ENCODE measurements at places on chromosomes 16 and 17.

DNA sequence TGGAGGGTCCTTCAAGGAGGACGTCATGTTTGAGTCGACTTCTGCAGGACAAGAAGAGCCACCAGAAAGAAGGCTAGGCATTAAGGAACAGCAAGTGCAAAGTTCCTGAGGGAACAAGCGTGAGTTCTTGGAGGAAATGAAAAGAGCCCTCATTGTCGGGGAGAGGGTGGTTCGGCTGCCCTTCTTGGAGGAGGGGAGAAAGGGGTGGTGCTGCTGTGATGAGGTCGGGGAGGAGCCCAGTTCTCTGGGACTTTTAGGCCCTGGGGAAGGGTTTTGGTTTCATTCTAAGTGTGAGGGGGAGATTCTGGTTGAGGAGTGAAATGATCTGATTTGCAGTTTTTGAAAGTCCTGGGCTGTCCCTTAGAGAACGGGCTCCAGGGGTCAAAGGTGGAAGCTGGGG lies 4.1 kb downstream of the BICDL2 start:
- no peak for DNase-seq

- DNase-seq = no peak
Observed at GRCh38 chr16:21608639-21609328, 9.4 kb downstream of the METTL9 start.

GRCh38 chr16:66004699-66005098 lies 361.8 kb upstream of the CDH5 start:
- no peak for DNase-seq

DNA sequence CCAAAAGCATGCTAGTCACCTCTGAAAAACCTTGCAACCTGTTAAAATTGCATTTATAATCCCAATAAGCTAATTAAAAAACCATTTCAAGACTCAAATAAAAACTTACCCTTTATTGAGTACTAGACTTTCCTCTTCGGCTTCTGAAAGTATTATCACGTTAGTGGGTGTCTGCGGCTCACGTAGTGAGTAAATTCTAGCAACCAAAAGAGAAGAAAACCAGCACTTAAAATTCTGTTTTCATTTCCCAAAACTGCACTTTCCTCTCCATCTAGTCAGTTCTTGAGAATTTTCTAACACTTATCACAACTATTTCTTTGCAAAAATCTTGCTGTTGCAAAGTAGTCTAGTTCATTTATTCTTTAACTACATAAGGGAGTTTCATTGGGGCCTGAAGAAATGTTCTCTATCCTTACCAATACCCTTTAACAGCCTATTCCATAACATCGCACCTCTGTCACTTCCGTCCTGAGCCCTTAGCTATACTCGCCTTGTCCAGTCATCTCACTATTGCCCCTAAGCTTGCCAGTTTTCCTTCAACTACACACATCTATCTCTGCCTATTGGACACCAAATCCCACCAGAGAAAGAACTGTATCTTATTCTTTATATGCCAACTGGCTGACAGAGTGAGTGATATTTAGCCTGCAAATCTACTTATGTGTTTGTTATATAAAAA lies 8.7 kb downstream of the NUP88 start:
- no peak for DNase-seq

- DNase-seq = no peak
Observed at GRCh38 chr16:23917621-23918020, 81.8 kb downstream of the PRKCB start.

- DNase-seq = peak; percentile 29
Observed at GRCh38 chr17:35460354-35460851, 11.8 kb upstream of the SLFN13 start.

DNA sequence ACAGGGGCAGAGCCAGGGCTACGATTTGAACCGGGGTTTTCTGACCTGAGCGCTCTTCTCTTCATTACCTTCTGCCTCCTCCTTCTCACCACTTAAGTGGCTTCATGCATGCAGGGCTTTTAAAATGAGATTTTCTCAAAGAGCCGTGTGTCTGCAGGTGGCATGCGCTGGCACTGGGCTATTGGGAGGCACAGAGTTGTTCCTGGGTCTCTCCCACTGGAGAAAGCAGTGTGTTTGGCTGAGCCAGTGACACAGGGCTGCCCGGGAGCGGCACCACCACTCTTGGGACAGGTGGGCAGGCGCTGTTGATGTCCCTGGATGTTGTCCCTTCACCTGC lies 218.8 kb upstream of the CHMP6 start:
- DNase-seq = no peak

GRCh38 chr16:3674513-3675295 lies 20.2 kb downstream of the DNASE1 start:
- DNase-seq = no peak

- DNase-seq = no peak
Observed at GRCh38 chr16:70661918-70662641, 15.7 kb downstream of the IL34 start.

- no peak for DNase-seq
Observed at GRCh38 chr17:47288531-47289116, 35.0 kb downstream of the ITGB3 start.

GRCh38 chr16:78045865-78046581 lies 23.7 kb downstream of the CLEC3A start:
- DNase-seq = peak; percentile 93

GRCh38 chr16:54718376-54718775 lies 212.3 kb upstream of the IRX5 start:
- DNase-seq = no peak

- no peak for DNase-seq
Observed at GRCh38 chr17:68292689-68293040, 1.4 kb downstream of the ARSG start.

DNA sequence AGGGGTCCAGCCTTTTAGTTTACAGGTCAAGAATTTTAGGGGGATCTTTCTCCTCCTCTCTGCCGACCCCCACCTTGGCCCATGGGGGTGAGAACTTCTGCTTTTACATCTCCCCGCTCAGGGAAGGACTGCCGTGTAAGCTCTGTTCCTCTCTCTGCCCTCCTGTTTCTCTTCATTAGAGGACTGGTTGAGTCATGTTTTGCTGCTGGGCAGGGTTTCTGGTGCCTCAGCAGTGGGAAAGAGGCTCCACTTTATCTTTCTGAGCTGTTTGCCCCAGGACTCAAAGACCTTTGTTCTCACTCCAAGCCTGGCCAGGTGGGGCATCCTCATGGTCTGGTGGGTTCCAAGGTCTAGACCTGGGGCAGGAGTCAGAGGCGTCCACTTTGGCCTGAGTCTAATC lies 93.0 kb downstream of the UTP18 start:
- DNase-seq = no peak

DNA sequence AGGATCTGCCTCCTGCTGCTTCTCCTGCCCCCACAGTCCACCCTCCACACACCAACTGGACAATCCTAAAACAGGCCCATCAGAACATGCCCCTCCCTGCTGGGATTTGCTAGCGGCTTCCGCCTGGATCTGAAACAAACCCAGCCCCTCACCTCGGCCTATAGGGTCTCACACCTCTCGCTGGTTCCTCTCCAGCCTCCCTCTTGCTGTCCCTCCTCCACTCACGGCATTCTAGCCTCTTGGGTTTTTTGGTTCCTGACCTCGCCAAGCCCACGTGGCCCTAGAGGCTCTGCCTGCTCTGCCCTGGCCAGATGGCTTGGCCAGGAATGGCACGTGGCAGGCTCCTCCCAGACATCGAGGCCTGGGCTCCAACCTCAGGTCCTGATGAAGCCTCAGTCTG lies 15.7 kb upstream of the MTSS2 start:
- no peak for DNase-seq

GRCh38 chr16:66706506-66706880 lies 9.9 kb upstream of the CMTM4 start:
- DNase-seq = no peak

DNA sequence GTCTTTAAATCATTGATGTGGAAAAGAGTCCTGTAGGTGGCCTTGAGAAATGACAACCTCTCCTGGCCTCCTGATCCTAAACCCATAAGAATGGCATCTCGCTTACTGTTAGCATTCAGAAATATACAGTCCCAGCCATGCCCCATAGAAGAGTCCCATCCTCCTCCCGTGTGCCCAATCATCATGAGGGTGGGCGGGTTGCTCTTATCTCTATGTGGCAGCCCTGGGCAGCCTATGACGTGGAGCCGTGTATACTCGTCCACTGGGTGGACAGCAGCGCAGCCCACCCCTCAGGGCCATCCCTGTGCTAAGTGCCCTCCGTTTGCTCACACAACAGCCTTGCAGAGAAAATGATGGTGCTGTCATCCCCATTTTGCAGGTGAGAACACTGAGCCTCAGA lies 105.3 kb downstream of the AMFR start:
- DNase-seq = no peak

- DNase-seq = no peak
Observed at GRCh38 chr16:72284042-72284789, 112.3 kb upstream of the PMFBP1 start.

DNA sequence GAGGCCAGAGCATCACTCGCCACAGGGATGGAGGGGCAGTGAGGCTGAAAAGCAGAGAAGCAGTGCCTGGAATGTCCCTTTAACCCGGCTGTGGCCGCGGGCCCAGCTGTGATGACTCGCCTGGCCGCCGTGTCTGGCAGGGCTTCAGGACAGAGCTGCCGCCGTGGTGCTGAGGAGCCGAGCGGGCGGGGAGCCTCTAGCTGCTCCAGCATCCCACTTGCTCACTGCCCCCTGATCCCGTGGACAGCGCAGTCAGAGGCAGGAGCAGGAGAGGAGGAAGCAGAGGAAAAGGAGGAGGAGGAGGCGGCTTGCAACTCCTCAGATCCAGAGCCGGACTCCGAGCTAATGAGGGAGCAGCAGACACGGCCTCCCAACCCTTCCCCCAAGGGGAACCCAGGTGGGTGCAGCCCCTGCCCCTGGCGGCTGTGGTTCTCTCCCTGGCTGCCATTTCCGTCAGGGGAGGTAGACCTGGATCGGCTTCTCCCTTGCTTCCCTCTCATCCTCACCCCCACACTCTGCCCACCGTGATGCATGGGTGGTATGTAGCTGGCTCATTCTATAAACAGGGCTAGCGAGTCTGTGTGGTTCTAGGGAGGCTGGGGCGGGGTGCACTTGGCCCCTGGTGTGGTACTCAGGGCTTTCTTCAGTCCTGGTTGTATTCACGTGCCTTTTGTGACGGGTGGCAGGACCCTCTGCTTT lies 165.7 kb downstream of the CMIP start:
- no peak for DNase-seq

GRCh38 chr16:89241187-89242007 lies 23.9 kb downstream of the ZNF778 start:
- DNase-seq = peak; percentile 91

GRCh38 chr16:69874271-69874670 lies 76.9 kb upstream of the CLEC18A start:
- DNase-seq = no peak

GRCh38 chr17:5055543-5055942 lies 20.3 kb upstream of the SLC52A1 start:
- no peak for DNase-seq

GRCh38 chr16:2238838-2239675 lies 2.8 kb downstream of the DNASE1L2 start:
- no peak for DNase-seq

- no peak for DNase-seq
Observed at GRCh38 chr17:28950752-28951427, 428 bp downstream of the PHF12 start.

DNA sequence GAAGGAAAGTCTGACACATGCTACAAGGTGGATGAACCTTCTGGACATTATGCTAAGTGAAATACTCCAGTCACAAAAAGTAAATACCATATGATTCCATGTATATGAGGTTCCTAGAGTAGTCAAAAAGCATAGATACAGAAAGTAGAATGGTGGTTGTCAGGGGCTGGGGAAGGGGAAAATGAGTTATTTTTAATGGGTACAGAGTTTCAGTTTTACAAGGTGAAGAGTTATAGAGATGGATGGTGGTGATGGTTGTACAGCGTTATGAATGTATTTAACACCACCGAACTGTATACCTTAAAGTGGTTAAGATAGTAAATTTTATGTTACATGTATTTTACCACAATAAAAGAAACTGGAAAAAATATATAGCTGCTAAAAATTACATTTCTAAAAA lies 17.9 kb downstream of the RAD51D start:
- DNase-seq = no peak

- no peak for DNase-seq
Observed at GRCh38 chr17:55625521-55625920, 97.1 kb downstream of the TMEM100 start.

DNA sequence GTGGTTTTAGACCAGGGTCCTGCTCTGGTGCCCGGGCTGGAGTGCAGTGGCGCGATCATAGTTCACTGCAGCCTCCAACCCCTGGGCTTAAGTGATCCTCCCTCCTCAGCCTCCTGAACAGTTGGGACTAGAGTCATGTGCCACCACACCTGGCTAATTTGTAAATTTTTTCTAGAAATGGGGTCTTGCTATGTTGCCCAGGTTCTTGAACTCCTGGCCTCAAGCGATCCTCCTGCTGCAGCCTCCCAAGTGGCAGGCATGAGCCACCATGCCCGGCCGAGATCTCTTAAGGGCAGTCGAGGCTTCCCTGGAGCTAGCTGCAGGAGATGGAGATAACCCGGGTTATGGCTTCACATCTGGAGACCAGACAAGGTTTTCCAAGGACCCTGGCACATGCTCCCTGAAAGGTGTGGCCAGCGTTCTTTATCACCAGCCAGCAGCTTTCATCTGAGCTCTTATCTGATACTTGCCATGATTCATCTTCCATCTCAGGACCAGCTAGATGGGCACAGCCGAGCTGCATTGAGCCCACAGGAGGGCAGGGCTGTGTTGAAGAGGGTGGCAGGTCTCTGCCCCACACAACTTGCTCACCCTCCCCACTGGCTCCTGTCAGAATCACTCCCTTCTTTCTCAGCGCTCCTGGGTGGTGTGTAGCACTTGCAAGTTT lies 28.6 kb downstream of the SCNN1B start:
- no peak for DNase-seq

GRCh38 chr16:85652431-85653221 lies 36.1 kb downstream of the GINS2 start:
- peak; percentile 93 for DNase-seq

GRCh38 chr17:75036643-75037268 lies 10.0 kb downstream of the ATP5PD start:
- peak; percentile 54 for DNase-seq

- DNase-seq = no peak
Observed at GRCh38 chr17:43412166-43412565, 13.4 kb downstream of the ARL4D start.

GRCh38 chr17:2378905-2379304 lies 22.0 kb downstream of the MNT start:
- no peak for DNase-seq

- DNase-seq = no peak
Observed at GRCh38 chr16:67746846-67747245, 27.7 kb upstream of the GFOD2 start.

GRCh38 chr17:2995377-2995776 lies 68.0 kb downstream of the OR1D5 start:
- DNase-seq = peak; percentile 13

DNA sequence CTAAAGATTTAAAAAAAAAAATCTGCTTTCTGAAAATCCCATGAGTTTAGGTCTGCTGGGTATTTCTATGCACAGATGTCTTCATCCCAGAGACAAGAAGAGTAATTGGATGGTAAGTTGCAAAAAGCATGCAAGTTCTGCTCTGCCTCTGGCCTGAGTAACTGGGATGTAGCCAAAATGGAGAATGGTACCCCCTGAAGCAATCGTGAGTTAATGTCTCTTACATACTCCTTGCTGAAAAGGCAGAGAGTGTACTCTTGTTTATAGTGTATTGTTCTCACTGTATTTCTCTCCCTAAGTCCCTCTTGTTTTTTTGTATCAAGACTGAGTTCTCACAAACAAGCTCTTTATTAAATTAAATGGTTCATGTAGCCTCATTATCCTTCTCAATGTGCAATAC lies 259.0 kb downstream of the IRX3 start:
- DNase-seq = no peak

- no peak for DNase-seq
Observed at GRCh38 chr16:88065747-88066142, 114.5 kb downstream of the BANP start.
